ENCODE measurements at places on chromosomes 6 and 20.
A peak's percentile ranks its signal among the peaks of the same experiment; 100 is the strongest.

DNA sequence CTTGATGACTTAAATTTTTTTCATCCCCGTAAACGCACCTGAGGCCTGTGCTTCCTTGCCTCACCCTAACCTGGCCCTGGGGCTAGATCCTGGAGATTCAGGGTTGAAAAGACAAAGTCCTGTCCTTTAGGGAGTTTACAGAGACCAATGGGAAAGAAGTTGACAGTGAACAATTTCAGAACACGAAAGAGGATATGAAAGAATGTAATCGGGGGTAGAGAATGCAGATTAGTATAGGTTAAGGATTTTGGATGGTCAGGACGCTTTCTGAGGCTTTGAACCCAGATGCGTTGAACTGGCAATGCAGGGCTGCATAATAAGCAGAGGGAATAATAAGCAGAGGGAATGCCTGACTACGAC is 1.7 kb upstream of the FBXO5 start:
- no peak for DNase-seq

DNA sequence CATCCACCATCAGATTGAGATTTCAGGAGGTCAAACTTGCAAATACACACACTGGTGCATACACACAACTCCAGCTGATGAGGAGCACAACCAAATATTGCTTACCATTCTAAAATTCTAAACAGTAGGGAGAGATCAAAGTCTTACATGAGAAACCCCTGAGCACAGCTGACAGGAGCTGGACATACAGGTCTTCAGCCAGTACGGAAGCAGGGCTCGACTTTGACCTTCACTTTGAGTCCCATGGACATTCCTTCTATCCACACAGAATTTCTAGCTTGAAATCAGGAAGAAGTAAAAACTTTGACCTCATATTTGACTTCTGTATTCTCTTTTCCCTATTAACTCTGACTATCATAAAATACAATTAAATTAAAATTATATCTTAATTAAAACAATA is 90.2 kb downstream of the PRKN start:
- DNase-seq, result no peak

GRCh38 chr6:133404151-133404550 is 163.0 kb downstream of the EYA4 start:
- DNase-seq, result no peak

GRCh38 chr6:39850736-39851297 is 58.6 kb downstream of the DAAM2 start:
- no peak for DNase-seq

DNA sequence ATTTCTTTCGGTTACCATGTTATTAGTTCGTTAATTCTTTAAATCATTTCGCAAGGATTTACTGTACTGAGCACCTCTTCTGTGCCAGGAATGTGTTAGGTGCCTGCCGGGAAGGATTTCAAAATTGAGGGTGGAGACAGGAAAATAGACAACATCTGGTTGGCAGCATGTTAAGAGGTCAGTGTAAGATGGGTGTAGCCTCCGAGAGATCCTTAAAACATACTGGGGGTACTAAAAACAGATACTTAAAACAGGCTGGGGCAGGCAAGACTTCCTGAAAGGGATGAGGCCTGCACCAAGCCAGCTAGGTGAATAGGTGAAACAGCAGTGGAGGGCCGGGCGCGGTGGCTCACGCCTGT is 178.0 kb upstream of the SGK1 start:
- no peak for DNase-seq

- DNase-seq, result no peak
These were observed 1.4 kb downstream of the NUS1 start for GRCh38 chr6:117676577-117677218.

DNA sequence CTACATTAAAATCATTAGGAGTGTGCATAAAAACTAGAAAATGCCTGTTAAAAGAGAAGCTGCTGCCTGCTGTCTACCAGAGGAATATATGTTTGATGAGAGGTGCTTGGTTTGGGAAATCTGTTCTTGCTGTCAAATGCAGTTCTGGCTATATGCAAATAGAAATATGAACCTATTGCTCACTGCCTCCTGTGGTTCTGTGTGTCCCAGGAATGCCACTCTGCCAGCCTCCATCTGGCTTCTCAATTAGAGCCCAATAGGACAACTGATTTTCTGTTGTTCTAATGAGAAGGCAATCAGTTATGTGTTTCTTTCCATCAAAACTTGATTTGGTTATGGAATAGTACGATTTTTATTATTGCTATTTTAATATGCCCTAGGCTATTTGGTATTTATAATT is 759.7 kb downstream of the HDGFL1 start:
- DNase-seq, result no peak

DNA sequence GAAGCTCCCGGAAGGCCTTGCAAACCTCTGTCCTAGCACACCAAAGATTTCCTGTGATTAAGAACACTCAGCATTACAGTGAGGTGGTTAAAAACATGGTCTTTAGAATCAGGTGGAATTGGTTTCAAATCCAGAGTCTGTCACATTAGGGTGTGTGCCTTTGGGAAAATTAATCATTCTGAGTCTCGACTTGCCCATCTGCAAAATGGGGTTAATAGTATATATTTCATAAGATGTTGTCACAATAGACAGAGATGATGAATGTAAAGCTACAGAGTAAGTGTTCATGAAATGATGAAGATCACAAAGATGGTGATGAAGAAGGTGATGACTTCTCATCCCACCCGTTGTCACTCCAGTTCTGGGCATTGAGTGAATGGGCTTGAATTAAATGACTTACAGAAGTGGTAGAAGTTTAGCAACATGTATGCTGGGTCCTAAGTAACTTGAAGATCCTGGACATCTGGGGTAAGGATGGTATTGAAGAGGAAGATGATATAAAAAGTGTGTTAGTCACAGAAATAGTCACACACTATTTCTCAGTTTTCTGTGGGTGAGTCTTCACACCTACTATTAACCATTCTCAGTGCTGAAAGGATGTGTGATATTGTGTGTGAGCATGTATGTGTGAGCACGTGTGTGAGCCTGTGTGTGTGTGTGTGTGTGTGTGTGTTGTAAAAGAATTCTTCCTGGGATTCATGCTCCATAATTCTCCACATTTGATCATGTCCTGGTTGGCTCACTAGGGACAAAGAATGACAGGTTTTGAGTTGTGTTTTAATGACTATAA is 28.0 kb upstream of the NEDD9 start:
- no peak for DNase-seq

DNA sequence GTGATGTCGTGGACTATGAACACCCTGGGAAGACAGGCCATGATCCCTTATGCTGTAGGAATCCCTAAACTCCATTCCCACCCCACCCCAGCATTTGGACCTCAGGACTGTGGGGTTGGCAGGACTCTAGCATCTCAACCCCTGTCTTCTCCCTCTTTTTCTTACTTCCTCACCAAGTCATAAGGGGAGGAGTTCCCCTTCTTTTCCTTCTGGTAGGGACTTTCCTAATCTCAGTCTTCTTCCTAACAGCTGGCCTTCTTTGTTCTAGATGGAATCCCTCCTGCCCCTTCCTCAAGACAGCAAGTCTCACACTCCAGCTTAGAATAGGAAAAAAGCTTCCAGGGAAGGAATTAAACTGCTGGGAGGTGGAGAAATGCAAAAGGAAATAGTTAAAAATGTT is 2.3 kb upstream of the SIRPB2 start:
- no peak for DNase-seq

- DNase-seq, result no peak
These were observed 23.9 kb downstream of the INSM1 start for GRCh38 chr20:20391766-20392165.

GRCh38 chr6:64280569-64280968 is 645.0 kb downstream of the PHF3 start:
- no peak for DNase-seq

- DNase-seq, result no peak
These were observed 132.2 kb downstream of the PRND start for GRCh38 chr20:4853757-4854560.

GRCh38 chr6:151690303-151690702 is 117.2 kb upstream of the ESR1 start:
- DNase-seq, result no peak

DNA sequence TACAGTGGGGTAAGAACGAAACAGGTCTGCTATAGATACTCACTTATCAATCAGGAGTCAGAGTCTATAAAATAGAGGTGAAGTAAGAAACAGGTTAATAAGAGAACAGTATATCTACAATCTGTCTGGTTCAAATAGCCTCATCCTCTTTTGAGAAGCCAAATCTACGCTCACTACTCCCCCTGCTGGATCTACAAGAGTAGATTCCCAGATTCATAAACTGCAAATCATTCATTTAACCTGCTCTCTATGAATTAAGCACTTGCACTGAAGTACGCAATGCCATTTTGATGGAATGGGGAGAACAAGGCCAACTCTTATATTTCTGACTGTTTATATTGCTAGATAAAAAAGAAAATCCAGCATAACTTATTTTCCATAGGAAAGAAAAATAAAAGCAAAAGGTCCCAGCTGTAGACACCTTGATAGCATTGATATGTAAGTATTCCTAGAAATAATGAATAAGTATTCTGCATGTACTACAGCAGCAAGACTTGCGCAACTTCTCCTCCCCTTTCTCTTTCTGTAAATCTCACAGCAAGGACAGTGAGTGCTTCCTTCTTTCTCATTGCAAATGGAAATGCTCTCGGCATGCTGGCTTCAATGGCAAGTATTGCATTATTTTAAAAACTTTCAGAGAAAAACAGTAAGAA is 92.3 kb downstream of the RFX6 start:
- peak; percentile 5 for DNase-seq

DNA sequence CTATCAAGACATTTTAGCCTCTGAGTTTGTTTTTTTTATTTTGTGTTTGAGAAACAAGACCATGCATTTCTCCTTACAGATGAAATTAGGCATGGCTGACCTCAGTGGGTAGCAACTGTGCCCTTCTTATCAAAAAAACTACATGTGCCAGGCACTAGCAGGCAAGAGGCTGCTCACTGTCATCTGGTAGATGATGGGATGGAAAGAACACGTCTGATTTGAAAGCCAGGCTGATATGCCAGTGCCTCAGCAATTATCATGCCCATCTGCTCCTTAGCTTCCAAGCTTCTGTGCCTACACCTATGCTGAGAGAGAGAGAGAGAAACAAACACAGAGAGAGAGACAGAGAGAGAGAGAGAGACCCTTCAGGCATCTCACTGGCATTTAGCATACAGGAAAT is 149.9 kb downstream of the C6orf118 start:
- DNase-seq, result no peak

DNA sequence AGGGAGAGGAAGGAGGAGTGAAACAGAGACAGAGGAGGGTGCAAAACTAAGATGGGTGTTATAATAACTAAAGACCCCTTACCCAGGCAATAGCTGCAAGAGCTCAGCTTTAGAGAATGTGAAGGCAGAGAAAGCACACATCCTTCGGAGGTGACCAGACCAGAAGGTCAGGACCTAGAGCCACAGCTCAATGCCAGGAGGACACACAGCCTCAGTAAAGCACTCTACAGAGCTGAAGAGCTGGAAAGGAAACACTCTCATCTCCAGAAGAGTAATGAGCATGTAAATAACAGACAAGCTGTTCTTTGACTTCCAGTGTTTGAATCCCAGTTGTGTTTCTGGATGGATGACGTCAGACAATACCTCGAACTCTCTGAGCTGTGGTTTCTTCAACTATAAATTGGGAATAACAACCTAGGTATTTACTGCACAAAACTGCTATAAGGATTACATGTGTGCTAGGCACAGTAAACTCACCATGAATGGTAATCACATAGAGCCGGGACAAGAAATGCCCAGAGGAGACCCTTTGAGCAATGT is 63.2 kb downstream of the MAP3K5 start:
- DNase-seq, result no peak

DNA sequence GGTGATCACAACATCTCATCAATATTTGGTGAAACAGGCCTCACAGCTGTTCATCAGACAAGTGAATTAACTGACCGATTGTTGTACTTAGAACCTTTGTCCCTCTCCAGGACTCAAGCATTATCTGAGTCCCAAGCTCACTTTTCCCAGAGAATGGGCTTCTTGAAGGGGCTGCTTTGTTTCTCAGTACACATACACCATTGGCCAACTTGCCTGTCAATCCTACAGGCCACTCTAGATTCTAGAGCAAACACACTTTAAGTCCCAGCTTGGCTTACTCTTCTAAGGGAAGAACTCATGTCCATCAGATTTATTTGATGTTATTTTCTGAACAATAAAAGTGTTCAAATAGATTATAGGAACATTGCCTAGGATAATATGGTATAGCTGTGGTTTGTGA is 249.5 kb downstream of the BCKDHB start:
- no peak for DNase-seq

- no peak for DNase-seq
These were observed 3.2 kb downstream of the CCHCR1 start for GRCh38 chr6:31154436-31154835.

DNA sequence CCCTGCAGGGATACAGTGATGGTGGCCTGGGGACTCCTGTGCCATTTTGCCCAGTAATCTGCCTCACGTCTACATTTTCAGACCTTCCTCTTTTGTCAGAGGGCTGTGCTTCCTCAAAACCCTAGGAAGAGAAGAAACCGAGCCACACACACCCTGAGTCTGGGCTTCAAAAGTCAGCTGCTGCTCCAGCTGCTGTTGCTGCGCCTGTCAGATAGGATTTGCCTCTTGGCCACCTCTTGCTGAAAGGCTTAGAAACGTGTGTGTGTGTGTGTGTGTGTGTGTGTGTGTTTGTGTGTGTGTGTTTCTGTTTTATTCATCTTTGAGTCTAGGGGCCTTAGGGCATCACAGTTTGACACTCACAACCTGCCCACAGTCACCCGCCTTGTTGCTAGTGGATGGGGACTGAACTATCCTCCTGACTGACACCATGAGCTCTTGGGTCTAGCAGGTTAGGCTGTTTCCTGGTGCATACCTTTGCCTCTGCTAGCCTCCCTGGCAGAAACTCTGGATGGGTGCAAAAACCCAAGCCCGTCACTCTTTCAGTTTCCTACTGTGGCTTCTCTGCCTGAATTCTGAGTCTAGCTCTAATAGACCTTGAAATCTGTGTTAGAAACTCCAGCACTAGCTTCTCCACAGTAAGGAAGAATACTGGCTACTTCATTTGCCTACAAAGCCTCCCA is 94.9 kb upstream of the CEP85L start:
- DNase-seq, result no peak

- no peak for DNase-seq
These were observed 2.2 kb upstream of the VEGFA start for GRCh38 chr6:43767553-43768505.

DNA sequence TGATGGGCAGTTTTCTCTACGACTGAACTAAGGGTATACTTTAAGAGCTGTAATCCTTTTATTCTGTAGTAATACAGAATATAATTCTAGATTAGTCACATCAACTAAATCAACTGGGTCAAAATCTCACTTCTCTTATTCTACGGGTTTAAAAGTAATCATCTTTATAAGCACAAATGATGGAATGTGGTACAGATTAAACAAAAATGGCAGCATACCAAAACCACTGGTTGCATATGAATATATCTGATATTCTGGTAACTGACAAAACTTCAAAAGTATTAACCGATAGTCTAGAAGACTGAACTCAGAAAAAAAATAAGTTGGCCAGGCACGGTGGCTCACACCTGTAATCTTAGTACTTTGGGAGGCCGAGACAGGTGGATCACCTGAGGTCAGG is 7.0 kb downstream of the SOD2 start:
- no peak for DNase-seq

DNA sequence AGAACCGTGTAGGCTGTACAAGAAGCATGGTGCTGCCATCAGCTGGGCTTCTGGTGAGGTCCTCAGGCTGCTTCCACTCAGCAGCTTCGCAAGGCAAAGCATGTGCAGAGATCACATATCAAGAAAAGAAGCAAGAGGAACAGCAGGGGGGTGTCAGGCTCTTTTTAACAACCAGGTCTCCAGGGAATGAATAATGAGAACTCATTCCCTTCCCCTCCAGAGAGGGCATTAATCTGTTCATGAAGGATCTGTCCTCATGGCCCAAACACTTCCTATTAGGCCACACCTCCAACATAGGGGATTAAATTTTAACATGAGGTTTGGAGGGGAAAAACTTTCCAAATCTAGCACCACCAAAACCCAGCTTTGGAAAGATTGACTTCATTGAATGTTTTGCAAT is 20.0 kb downstream of the GINM1 start:
- DNase-seq, result no peak

Data from GM18507 (cell line).